Peyer's patch (tissue), 4 donors: ENCODE measurements at places on chromosomes 11 and 22.

- no peak for DNase-seq
These were observed 10.8 kb upstream of the RAC2 start for GRCh38 chr22:37254867-37255233.

- no peak for DNase-seq
These were observed 77.2 kb downstream of the RDX start for GRCh38 chr11:110219006-110219785.

- no peak for DNase-seq
These were observed 1.9 kb downstream of the LRP4 start for GRCh38 chr11:46916286-46917108.

- peak; percentile 99 for DNase-seq
These were observed at the start of gene RBFOX2 for GRCh38 chr22:36028646-36029405. RBFOX2 (minus strand) TSS chr22:36028824; CDS start chr22:36028425, 399 bp downstream.

DNA sequence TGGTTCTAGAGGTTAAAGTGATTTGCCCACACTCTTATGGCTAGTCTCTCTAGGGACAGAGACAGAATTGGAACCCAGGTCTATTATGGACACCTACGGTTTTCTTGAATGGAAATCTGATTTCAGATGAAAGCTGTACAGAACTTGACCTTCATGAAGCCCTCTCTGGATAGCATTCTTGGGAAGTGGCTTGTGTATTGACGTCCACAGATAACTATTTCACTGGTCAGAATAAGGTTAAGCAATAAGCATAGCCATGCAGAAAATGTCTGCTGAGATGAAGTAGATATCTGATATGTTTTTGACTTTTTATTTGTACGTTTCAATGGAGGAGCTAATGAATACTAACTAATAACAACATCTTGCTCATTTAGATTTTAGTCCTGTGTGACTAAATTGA lies 1.1 kb downstream of the TLCD5 start:
- DNase-seq: no peak

- DNase-seq: no peak
These were observed 89.4 kb downstream of the CD44 start for GRCh38 chr11:35228328-35228725.

- DNase-seq: peak; percentile 31
These were observed 23.5 kb upstream of the TH start for GRCh38 chr11:2194877-2195755.

DNA sequence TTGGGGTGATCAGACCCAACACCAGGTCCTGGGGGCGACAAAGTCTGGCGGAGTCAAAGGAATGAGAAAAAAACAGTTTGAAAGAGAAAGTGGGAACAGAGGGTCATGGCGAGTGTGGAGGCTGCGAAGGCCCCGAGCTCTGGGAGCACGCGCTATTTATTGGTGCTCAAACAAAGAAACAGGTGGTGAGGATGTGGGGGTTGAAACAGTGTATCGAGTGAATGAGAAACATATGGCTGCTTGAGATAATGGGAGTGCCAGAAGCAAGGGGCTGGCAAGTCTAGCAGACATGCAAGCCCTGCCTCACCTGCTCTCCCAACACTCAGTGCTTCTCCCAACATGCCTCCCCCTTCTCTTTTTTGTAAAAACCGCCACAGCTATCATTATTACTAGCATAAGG lies 7.8 kb upstream of the DUSP18 start:
- no peak for DNase-seq

DNA sequence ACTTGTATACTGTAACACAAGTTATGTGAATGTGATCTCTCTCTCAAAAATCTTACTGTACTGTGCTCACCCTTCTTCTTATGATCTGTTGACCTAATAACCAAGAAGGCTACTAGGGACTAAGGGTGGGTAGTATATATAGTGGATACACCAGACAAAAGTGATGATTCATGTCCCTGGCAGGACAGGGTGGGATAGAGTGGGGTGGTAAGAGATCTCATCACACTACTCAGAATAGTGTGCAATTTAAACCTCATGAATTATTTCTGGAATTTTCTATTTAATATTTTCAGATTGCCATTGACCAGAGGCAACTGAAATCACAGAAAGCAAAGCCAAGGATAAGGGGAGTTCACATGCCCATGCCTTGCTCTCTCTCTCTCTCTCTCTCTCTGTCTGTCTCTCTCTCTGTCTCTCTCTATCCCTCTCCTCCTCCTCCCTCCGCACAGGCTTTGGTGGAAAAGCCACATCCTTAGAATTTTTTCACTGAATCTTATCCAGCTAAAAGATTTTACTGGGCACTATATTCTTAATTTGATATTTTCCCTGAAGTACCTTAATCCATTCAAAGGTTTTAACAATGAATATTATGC lies 12.0 kb upstream of the STK33 start:
- no peak for DNase-seq

GRCh38 chr11:33307984-33308383 lies 50.8 kb downstream of the HIPK3 start:
- no peak for DNase-seq

GRCh38 chr11:36617543-36618362 lies 19.7 kb upstream of the RAG2 start:
- no peak for DNase-seq
